ENCODE measurements at places on chromosomes 1 and 21.

DNA sequence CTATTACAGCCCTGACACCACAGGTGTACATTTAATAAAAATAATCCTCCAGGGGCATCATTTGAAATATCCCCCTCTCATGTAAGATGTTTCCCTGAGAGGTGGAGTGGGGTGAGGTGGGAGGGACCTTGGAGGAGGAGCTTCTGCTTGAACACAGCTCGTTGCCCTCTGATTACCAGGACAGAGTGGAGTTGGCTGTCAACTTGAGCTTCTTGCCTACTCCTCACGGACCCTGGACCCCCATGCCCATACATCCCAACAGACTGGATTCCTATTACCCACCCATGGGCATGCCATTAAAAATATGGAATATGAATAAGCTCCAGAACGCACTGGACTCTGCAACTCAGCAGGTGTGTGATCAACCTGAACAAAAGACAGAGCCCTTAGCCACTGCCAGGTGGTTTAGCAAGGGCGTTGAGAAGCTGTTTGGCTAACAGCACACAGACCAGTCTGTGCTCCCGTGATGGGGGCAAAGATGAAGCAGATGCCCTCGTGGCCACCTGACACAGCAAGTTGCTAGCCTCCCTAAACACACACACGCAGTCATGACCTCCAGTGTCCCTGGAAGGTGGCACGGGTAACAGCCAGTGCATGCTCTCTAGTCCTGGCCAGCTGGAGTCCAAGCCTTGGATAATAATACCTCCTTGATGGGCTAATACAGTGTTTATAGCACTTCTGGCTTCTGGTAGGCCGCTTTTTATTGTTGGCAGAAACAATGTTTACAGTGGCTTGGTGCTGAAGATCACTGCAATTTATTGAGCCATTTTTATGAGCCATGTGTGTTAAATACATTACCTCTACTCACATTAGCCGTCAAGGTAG lies 155.0 kb downstream of the TOMM20 start:
- DNase-seq: no peak

GRCh38 chr1:179318491-179318890 lies 24.9 kb downstream of the SOAT1 start:
- peak; percentile 44 for DNase-seq

- no peak for DNase-seq
Measured at GRCh38 chr1:223742856-223743517, 30.6 kb downstream of the CAPN2 start.

DNA sequence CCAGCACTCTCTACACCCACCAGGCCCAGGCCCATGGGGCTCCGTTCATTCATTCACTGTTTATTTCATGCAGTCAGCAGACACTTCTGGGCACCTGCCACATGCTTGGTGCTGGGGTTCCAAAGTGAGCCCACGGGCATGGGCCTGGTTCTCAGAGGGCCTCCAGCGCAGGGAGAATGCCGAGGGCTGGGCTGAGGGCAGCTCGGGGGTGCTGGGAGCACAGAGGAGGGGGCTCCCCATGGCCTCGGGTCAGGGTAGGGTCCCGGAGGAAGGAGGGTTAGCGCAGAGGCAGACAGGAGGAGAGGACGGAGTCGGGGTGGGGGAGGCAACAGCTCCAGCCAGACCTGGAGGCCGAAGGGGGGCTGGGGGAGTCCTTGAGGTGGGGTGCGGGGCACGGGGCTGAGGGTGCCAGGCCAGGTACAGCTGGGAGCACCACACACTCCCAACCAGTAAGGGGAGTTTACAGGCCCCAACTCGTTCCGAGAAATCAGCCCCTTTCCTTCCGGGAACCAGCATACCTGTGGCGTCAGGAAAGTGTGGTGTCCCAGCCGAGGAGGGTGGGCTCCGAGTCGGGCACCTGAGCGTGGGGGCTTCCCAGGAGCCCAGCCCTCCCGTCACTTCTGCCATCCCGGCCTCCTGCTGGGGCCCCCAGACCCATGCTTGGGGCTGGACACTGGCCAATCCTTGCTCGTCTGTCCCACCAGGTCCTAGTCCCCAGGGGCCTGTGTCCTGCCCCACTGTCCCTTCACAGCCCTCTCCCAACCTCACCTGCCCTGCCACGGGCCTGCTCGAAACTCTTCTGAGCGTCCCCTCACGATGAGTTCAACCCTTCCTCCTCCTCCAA lies 10.8 kb downstream of the ARHGEF16 start:
- no peak for DNase-seq

- DNase-seq: peak; percentile 36
Measured at GRCh38 chr1:236393681-236394481, at the start of gene EDARADD. Gene EDARADD (plus strand): TSS chr1:236394286. CDS start chr1:236394445, 159 bp downstream.

DNA sequence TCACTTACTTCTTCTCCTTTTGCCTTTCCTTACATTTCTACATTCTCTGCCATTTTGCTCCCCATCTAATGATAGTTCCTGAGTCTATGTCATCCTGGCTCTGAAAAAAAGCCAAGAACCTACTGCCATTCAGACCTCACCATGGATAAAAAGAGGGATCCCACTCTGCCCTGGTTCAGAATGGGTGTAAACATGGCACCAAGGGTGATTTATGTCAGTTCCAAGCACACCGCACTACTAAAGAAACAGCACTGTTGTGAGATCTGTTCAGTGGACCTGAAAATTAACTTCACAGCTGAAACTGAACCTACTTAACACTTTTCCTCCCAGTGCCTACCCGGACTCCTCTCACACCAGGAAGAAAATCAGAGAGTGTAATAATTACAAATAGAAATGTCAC lies 72.3 kb upstream of the NTPCR start:
- no peak for DNase-seq

DNA sequence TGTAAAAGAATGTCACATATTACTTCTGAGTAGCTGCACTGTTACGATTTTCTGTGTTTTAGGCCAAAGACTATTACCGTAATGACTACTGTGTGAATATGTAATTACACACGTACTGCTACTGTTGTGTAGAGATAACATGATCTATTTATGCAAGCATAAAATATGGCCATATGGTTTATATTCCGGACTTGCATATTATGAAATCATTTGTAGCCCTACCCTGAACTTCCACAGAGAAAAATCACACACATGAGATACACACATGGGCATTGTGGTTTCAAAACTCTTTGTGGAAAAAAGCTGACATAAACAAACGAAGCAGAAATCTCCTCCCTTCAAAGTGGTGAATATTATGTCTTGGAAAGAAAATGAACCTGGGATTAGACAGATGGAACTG lies 373.0 kb upstream of the ADAMTS5 start:
- no peak for DNase-seq

- no peak for DNase-seq
Measured at GRCh38 chr1:1307261-1307922, 338 bp downstream of the ACAP3 start.

DNA sequence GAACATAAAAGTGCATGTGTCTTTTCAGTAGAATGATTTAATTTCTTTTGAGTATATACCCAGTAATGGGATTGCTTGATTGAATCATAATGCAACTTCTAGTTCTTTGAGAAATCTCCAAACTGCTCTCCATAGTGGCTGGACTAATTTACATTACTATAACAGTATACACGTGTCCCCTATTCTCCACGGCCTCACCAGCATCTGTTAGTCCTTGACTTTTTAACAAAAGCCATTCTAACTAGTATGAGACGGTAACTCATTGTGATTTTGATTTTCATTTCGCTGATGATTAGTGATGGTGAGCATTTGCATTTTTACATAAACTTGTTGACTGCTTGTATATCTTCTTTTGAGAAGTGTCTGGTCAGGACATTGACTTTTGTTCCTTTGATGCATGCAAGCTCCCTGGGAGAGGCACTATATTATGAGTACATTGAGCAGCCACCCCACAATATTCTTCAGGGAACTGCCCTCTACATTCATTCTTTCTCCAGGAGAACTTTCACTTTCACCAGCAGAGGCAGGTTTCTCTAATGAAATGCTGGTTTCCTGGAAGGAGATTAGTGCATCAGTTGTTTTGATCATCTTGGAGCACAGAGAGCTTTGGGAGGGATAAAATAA lies 51.9 kb upstream of the LPGAT1 start:
- DNase-seq: no peak

- no peak for DNase-seq
Measured at GRCh38 chr1:235841938-235842545, 24.7 kb downstream of the LYST start.

GRCh38 chr1:87062687-87063086 lies 148.3 kb downstream of the HS2ST1 start:
- no peak for DNase-seq

DNA sequence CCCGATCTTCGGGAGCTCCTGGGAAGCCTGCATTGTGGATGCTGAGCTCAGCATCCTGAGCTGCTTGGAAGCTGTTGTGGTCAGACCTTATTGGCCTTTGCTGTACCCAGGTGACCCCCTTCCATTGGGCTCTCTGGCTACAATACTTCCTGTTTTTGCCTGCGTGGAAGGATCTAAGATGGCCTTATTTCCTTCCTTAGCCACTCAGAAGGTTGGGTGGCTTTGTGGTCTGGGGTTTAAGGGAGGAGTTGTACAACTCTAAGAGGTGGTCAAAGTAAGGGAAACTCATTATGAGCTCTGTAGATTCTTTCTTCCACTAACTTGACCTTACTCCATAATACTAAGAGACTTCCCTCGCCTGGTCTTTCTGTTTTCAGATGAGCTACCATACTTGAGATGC lies 17.7 kb downstream of the PFKFB2 start:
- DNase-seq: peak; percentile 84

GRCh38 chr21:28561772-28562171 lies 430.9 kb downstream of the LTN1 start:
- no peak for DNase-seq

- DNase-seq: peak; percentile 89
Measured at GRCh38 chr1:246597340-246597739, 31.1 kb downstream of the CNST start.

DNA sequence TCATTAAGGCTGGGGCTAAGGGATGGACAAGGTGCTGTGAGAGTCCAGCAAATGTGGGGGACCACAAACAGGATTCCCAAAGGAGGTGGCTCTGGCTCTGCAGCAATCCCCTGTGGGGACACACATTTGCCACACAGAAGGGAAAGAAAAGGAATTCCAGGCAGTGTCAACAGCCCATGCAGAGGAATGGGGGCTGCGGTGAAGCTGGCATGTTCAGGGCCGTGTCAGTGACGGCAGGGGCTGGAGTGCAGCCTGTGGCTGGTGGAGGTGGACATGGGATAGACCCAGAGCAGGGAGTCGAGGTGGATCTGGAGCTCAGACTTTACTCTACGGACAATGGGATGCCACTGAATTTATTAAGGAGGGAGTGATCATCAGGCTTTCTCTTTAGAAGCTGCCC lies 183.2 kb downstream of the TRABD2B start:
- DNase-seq: no peak

GRCh38 chr21:37916310-37917051 lies at the start of gene KCNJ6:
Gene KCNJ6 (minus strand): TSS chr21:37916457. CDS start chr21:37840682, 75,775 bp downstream.
- peak; percentile 71 for DNase-seq

DNA sequence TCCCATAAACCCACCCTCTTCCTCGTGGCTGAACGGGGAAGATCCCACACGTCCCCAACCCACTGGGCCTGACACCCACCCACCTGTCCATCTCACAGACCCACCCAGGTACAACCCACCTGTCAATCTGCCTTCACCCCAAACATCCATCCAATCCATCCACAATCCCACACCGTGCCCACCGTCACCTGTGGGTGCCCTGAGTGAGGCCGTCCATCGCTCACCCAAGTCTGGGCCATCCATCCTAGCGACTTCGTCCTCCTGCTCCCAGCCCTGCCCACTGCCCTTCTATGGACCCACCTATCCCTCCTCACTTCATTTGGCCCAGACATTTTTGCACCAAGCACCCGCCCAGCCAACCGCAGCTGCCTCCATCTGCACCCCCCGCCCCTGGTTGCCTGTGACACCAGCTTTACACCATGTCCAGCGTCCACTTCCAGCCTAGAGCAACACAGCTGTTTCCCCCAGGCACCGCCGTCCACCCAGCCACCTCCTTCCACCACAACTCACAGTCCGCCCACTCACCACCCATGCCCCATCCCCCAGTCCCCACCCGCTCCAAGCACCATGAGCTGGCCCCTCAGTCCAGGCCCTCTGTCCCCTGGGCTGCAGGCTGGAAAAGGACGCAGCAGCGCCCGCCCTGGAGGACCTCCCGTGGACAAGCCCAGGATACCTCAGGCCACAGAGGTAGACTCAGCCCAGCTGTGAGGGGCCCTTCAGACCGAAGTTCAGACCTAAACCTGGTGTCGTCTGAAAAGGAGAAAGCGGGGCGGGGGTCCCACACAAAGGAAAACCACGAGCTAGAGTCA lies 7.7 kb downstream of the TTLL10 start:
- DNase-seq: no peak

DNA sequence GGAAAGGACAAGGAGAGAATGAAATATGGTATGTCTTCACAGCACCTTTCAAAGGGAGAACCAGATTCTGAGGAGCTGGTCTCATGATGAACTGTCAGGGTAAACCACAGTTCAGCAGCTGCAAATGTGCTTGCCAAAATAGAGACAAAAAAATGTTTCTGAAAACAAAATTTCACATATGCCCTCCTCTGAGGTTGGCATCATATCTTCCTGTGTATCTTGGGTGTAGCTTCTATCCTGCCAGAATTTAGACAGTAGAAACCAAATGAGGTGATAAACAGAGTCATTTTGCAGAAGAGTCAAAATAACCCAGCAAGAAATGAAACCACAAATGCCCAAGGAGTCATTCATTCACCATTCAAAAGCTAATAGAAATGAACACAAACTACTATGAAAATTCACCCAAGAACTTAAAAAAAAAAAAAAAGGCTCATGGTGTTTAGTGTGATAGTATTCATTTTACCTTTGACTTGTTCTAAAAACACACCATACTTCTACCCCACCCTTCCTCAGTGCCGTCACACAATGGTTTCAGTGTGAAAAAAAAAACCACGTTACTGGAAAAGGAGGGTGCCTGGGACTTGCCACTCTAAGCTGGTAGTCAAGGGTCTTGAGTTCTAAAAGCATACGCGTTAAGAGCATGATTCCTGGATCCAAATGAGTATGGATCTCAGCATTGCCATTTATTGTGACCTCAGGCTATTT lies 18.5 kb downstream of the SELL start:
- no peak for DNase-seq

DNA sequence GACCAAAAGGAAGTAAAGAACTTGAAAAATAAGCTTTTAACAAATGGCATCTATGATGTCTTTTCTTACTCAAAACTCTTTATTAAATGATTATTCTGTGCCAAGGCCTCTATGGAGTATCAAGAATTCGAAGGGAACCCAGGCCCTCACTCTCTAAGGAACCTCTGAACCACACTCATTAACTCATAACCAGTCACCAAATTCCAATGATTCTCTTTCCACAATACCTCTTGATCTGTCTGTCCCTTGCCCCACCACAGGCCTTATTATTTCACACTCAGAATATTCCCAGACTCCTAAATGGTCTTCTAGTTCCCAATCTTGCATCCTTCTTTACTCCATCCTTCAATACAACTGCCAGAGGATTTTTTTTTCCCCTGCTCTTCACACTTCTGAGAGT lies 37.0 kb downstream of the PCSK9 start:
- DNase-seq: no peak

DNA sequence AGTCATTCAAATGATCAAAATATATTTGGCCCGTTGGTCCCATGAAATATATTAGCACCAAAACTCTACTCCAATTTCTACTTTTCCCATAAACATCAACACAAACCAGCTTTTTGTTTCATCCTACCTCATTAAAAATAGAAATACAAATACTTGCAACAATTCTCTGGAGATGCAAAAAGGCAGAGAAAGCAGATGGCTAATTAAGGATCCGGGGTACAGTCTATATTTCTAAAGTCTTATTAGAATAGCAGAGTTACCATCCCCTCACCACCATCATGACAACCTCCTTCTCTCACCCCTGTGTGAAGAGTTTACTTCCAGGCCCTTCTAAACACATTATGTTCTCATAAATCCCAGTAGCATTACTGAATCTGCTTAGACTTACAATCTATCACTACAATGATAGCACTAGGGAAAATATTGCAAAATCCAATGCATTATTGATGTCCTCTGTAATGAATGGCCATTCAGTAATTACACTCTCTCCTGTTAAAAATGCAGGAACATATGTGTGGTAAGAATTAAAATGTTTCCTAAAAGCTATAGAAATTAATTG lies 133.8 kb downstream of the HHIPL2 start:
- no peak for DNase-seq

All from common myeloid progenitor, CD34-positive (primary cell).